Activated CD8-positive, alpha-beta memory T cell treated with anti-CD3 and anti-CD28 coated beads, Interleukin-2, amount 50 U/mL, for 48 hours (primary cell): ENCODE measurements at places on chromosomes 2 and 18.

- no peak for DNase-seq
Measured at GRCh38 chr2:33521791-33522281, 45.4 kb downstream of the RASGRP3 start.

GRCh38 chr2:148622366-148622765 is 22.2 kb upstream of the EPC2 start:
- no peak for DNase-seq

DNA sequence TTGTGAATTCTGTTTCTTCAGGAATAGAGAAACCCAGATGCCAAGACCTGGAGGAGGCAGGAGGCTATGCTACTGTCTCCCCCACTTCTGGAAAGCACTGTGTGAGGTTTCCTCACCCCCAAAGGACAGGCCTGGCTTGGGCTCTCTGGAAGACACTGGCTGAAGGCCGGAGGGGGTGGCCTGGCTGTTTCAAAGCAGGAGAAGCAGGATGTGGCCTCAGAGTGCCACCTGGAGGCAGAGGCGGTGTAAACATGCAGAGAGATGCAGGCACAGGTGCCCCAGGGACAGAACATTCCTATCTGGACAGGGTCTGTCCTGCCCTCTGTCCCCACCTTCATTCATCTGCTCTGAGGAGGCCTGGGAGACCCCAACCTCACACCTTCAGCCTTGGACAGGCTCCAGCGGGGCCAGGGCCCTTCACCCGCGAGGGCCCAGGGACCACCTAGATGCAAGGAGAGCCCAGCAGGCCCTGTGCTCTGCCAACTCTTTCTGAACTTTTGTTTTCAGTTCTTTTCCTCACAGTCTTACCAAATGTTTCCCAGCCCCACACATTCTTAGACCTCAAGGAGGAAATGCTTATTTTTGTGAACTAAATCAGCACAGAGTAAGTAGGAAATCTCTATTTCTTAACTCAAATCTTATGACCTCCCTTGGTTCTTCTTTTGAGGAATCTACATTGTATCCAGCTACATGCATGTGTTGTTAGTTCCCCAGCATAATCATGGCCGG is 79.2 kb downstream of the LONRF2 start:
- peak; percentile 76 for DNase-seq

DNA sequence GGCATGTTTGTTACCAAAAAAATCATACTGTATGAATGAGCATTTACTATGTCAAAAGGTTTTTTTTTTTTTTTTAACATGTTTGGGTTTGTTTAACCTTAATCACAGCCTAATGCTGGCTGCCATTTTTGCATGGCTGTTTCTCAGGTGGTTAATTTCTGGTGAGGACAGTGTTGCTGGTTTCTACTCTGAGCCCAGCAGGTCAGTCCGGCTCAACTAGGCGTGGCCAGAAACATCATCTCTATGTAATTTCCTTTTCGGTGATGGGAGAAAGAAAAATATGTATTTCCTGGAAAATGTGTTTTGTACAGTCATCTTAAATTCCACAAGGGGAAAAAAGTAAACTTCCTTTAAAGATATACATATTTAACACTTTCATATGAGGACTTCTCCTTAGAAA is 24.9 kb upstream of the BZW1 start:
- no peak for DNase-seq

DNA sequence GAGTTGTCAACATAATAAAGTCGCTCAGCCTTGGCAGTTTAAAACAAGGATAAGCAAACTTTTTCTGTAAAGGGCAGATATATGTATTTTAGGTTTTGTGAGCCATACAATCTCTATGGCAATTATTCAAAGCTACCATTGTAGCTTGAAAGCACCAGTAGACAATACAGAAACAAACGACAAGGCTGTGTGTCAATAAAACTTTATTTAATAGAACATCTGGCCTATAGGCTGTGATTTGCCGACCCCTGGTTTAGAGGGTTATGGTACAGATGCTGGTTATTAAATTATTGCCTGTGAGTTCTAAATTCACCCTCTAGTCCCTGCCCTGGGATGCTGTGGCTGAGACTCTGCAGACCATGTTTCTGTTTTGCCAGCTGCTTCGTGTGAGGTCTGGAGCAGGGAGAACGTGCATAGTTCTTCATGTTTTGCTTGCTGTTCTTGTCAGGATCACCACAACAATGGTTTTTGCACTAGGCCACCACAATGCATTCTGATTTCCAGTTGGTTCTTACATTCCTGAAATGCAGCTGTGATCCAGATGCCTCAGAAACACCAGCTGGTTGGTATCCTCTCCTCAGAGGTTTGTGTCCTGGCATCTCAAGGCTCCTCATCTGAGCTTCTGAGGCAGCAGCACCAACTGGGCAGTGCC is 46.6 kb downstream of the ICOS start:
- DNase-seq = no peak

DNA sequence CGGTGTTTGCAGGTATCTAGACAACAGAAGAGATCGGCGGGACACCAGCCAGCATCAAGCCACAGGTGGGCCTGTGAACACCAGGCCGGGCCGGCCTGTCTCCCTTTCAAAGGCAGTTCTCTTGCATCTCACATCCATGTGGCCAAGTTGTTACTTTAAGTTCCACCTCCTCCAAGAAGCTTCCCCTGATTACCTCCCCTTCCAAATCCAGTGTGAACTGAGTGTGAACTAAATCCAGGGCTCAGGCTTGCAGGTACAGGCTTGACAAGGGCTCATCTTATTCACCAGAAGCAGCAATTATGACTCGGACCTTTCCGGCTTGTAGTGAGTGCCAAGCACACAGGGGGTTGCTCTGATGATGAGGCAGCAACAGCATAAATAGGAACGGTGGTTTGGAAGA is 3.9 kb downstream of the CRACDL start:
- DNase-seq = no peak
